ENCODE measurements at places on chromosomes 11 and 22.

DNA sequence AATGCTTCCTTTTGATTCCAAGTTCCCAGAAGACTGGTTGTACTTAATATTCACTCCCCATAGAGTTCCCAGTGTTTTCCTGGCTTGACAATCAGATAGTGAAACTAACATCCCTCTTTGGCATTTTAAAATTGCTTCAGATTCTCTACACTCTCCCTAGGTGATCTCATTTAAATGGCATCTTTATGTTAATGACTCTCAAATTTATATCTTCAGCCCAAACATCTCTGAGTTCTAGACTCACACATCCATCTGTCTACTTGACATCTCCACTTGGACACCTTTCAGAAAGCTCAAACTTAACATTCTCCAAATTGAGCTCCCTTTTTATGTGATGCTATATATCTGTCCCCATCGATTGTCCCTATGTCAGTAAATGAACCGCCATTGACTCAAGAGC is 232.0 kb downstream of the NTM start:
- DNase-seq: no peak

DNA sequence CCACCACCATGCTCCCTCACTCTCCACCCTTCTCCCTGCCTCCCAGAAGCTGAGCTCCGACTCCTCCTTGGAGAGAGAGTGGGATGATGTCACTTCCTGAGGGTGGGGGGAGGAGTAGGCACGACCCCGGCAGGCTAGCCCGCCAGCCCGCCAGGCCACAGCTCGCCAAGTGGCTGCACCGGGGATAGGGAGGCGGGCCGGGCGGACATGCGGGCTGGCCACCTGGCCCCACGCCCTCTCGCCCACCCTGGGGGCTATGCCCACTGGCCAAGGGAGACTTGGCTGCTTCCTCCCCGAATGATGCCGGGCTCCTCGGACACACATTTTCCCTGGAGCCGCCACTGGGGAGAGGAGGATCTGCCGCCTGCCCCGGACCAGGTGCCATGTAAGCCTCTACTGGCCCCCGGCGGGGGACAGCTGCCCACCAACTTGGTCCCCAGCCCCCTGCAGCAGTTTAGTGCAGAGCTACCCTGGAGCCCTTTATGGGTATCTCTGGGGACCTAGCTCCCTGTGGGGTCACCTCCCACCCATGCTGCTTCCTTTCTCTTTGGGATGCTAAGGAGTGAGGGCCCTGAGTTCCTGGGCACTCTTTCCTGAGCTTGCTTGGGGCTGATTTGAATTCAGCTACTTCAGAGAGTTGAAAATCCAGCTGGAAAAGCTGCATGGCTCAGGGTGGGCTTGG is 33.7 kb upstream of the MYRF start:
- peak; percentile 60 for DNase-seq

GRCh38 chr11:56533054-56533740 is 9.9 kb downstream of the OR5M11 start:
- no peak for DNase-seq

GRCh38 chr11:126426820-126427749 is 71.6 kb downstream of the ST3GAL4 start:
- no peak for DNase-seq

DNA sequence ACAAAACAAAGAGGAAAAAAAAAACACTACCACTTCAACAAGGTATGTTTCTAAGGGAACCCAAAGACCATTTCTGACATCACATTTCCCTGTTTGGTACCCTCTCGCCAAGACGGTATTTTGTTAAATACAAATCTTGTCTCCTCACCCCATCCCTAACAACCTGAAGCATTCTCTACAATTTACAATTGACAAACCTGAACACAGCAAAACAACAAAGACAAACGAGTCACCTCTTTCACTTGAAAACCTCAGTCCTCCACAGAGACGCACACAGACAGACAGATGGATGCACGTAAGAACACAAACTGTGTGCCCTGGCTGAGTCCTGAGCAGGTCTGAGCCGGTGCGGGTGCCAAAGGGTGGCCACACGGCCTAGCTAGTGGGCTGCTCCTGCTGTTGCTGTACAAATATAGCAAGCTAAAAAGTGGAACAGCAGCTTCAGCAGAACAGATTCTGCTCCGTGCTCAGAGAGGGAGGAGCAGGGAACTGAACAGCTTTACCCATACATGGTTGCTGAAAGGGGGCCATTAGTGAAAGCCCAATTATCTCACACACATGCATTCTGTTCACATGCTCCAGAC is 28.5 kb downstream of the CELF1 start:
- no peak for DNase-seq

GRCh38 chr11:64654958-64655541 is 64.0 kb downstream of the SLC22A12 start:
- DNase-seq: no peak

GRCh38 chr11:114019046-114019445 is 40.5 kb upstream of the ZBTB16 start:
- DNase-seq: no peak

- DNase-seq: peak; percentile 85
These were observed 3.0 kb upstream of the MYBPC3 start for GRCh38 chr11:47355283-47356128.

DNA sequence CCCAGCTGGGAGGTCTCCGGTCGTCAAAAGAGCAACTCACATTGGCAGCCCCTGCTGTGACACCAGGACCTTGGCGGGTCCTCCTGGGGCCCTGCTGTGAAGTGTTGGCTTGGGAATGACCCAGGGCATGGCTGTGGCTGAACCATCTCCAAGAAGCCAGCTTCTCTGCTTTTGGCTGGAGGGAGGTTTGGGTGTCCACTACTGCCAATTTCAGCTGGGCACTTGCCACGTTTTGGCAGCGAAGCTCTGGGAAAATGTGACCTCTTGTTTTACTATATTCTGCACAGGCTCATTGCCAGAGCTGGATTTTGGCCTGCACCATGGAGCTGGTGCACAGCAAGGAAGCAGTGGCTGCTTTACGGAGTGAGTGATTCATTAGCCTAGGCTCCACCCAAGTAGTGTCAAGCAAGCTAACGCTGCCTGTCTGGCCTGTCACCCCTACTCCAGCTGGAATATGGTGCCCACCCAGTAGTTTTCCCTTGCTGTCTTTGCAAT is 24.3 kb upstream of the SMCO4 start:
- peak; percentile 37 for DNase-seq

- DNase-seq: no peak
These were observed 6.8 kb downstream of the HPS4 start for GRCh38 chr22:26476705-26477340.

- no peak for DNase-seq
These were observed 77.9 kb upstream of the TIMP3 start for GRCh38 chr22:32723643-32724042.

DNA sequence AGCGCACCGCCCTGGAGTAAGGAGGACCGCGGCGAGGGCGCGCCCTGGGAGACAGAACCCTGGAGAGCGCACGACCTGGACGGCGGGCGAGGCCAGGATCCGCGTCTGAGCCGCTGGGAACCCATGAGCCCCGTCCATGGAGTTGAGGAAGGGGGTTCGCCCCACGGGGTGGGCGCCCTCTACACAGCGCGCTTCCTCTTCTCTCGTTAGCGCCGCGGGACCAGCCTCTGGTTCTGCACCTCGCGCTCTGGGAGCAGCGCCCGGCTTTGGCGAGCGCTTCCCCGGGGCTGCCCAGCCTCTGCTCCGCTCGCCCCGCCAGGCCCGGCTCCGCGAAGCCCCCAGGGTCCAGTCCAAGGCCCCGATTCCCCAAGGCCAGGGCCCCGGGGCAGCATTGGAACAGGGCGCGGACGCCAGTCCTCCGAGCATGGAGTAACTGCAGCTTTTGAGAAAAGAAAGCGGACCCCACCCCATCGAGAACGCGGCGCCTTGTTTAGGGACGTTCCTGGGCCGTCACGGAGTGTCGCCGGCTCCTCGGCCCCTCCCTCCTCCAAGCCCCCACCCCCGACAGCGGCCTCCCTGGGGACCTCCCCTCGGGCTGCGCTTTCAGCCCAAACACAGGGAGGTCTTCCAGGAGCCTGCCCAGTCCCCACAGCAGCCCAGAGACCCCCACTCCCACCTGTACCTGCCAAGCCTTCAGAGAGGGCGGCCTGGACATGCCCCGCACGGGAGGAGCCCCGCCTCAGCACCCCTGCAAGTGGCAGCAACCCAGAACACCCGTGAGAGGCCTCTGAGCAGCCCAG is 56.2 kb downstream of the BRD1 start:
- DNase-seq: no peak

- no peak for DNase-seq
These were observed 48.1 kb downstream of the CBL start for GRCh38 chr11:119254239-119254638.

- no peak for DNase-seq
These were observed 1.8 kb downstream of the NDUFV1 start for GRCh38 chr11:67608486-67608885.

DNA sequence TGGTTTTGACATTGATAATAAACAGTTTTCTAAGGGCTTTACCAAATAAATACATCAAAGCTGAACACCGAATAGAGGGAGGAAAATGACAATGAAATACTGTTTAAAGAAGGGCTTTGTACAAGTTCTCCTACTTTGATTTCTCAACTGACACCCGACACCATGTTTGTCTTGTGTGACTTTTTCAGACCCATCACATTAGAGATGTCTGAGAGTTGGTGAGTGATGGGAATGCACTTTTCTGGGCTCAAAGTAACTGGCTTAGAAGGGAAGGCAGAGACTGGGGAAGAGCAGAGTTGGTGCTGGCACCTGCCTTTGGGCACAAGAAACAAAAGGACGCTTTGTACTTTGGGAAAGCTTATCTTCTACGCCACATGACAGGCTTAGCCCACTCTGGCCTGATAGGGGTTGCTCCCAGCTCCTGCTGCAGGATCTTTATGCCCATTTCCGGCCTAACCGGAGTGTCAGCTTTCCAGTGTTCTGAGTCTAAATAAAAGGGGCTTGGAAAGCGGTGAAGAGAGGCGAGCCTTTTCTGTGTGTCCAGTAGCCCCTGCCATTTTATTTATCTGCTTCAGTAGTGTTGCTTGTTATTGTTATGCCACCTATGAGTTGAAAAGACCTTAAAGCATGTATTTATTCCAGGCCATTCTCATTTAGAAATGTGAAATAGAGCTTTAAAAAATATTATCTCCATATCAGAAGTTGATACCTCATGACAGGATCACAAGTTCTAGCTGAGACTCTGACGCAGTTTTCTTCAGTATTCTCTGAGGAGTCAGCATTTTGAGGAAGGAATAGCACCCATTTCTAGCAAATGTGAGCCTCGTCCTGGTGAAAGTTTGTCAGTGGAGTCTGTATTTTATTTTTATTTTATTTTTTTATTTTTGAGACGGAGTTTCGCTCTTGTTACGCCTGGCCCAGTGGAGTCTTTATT is 24.2 kb downstream of the KREMEN1 start:
- no peak for DNase-seq

DNA sequence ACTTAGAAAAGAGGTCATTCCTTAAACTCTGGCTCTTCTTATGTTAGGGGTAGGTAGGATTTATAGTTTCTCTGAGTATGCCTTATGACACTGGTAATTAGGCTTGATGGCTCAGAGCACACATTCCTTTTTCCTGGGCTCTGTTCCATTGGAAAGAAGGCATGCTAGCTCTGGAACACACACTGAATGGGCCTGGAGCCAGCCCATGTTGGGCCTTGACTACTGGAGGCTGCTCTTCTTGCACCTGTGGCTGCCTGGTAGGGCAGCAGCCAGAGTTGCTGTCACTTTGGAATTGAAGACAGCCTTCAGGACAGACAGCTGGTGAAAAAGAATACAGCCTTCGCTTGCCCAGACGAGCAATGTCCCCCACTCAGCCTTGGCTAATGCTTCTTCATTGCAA is 18.2 kb downstream of the MCAM start:
- DNase-seq: no peak

- no peak for DNase-seq
These were observed 6.5 kb upstream of the DRD2 start for GRCh38 chr11:113481672-113482071.

- no peak for DNase-seq
These were observed 3.7 kb downstream of the FGF4 start for GRCh38 chr11:69771466-69771865.

GRCh38 chr11:125412509-125412908 is 83.6 kb downstream of the FEZ1 start:
- no peak for DNase-seq

DNA sequence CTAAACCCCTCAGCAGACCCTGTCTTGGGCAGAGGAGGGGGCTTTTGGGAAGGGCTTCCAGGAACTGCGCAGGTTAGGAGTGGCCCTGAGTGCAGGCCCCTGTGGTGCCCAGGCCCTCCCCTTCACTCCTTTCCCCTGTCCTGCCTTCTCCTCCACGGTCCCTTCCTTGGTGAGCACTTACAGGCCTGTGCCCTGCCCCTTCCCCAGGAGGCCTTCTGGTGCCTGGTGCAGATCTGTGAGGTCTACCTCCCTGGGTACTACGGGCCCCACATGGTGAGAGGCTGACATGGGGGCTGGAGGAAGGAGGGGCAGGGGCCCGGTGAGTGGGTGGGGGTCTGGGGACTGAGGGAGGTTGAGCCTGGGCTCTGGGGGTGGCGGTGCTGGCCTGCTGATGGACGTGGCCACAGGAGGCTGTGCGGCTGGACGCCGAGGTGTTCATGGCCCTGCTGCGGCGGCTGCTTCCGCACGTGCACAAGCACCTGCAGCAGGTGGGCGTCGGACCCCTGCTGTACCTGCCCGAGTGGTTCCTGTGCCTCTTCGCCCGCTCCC is 2.6 kb downstream of the TBC1D10C start:
- no peak for DNase-seq

GRCh38 chr22:20186183-20186870 is 35.5 kb upstream of the CCDC188 start:
- no peak for DNase-seq

DNA sequence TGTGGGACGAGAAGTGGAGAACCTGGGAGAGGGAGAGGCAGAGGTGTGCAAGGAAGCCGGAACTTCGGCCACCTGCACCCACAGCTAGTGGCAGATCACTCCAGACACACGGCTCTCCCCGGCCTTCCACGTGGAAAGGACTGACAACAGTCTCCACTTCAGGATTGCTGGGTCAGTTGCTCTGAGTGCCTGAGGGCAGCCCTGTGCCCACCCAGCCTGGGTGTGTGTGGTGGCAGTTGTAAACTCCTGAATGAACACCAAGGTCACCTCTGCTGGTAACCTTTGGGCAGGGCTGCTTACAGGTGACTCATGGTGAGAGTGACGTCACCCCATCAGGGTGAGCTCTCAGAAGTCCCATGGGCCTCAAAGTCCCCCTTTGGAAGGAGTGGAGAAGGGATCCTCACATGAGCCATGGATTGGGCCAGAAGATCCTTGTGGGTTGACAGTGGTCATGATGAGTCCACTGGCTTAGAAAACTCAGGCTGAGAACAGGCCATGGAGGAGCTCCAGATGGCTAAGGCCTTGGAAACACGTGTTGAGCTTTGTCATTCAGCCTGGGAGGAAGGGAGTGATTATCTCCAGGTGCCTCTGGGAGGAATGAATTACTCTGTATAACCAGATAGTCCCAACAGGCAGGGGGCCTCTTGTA is 71.3 kb downstream of the BCR start:
- no peak for DNase-seq
